ENCODE measurements at places on chromosomes 3 and 15. TPM values are rescaled to one million over a fixed set of nuclear protein-coding genes. Genes with fewer than 3 reads are reported as not detected.

DNA sequence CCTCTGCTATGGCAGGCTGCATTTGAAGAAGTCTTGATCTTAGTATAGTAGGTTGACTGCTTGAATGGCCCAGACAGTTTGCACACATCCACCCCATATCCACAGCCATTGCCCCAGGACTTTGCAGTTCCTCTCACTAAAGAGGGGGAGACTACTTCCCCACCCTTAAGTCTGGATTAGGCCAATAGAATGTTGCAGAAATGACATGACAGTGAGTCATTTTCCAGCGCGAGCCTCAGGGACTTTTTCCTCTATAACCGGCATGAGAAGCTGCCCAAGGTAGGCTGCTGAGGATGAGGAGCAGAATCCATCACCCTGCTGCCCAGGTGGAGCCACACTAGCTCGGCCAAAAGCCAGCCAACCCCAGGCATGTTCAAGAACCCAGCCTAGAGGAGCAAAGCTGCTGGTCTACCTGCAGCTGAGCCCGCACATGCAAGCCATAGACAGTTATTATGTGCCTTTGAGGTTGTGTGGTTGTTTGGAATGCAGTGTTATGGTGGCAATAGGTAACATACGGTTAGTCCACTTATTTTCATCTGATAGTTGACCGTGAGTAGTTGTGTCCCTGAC lies 113.9 kb downstream of the TLE3 start:
- no peaks in the 10 kb centered on the region for H3K4me1 ChIP-seq
- no peak overlapping the region for H3K4me3 ChIP-seq
- no peaks in the 10 kb centered on the region for H3K27me3 ChIP-seq
- no peak overlapping the region for H3K27ac ChIP-seq
- H3K36me3 ChIP-seq, result no peaks in the 10 kb centered on the region
- no peak for DNase-seq

DNA sequence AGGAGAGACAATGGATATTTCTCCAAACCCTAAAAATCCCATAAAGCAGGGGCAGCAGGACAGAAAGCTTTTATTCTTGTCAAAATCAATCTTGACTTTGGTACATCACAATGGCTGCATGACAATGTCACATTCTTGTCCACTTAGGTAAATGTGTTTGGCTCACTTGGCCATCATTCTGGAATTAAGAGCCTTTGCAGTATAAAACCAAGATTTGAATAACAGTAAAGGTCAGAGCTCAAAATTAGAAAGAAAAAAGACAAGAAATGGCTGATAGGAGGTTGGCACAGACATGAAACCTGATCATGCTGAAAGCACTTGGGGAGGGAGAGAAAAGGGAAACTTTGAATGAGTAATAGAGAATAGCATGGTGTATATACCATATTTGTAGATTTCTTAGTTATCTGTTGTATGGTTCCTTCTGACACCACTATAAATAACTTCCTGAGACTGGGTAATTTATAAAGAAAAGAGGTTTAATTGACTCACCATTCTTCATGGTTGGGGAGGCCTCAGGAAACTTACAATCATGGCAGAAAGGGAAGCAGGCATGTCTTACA lies 158.5 kb upstream of the SGO1 start:
- H3K27me3 ChIP-seq, result no peaks in the 10 kb centered on the region
- no peak for DNase-seq
- H3K36me3 ChIP-seq, result no peaks in the 10 kb centered on the region
- H3K27ac ChIP-seq, result no peak overlapping the region
- no peaks in the 10 kb centered on the region for H3K4me1 ChIP-seq

GRCh38 chr15:41499109-41499851 lies 5.6 kb downstream of the ITPKA start:
- H3K4me1 ChIP-seq, result peaks cover 38% of the 10 kb centered on the region
- H3K27me3 ChIP-seq, result peaks cover 19% of the 10 kb centered on the region
- H3K4me3 ChIP-seq, result no peak overlapping the region
- no peak for DNase-seq
- no peaks in the 10 kb centered on the region for H3K36me3 ChIP-seq

DNA sequence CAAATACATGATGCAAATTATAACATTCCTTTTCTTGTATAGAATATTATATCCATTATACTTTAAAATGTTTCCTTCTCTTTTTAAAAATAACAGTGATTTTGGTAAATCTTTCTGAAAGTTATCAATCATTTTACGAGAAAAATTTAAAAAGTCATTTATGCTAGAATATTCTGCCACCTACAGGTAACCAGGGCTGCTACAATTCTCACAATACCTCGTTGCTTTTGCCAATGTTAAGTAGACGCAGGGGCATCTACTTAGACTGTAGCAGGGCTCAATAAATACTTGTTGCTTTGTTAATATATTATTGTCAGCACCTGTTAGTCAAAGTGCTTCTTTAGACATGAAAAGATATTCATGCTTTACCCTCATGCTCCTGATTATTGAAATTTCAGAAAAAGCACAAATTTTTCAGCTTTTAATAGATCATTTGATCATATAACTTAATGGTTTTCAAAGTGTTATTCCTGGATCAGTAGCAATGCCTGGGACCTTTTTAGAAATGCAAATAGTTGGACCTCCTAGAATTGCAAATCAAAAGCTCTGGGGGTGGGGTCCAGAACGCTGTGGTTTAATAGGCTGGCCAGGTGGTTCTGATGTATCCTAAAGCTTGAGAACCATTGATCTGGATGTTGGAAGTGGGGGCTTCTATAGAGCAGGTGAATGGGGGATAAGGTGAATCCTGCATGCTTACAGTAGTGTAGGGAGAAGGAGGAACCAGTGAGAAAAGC lies 223.6 kb upstream of the PDZRN3 start:
- H3K36me3 ChIP-seq, result no peaks in the 10 kb centered on the region
- no peak overlapping the region for H3K27ac ChIP-seq
- no peaks in the 10 kb centered on the region for H3K4me1 ChIP-seq
- no peak overlapping the region for H3K4me3 ChIP-seq

GRCh38 chr15:59166601-59167265 lies 39.9 kb upstream of the LDHAL6B start:
- DNase-seq, result no peak
- H3K4me3 ChIP-seq, result no peak overlapping the region
- H3K27me3 ChIP-seq, result no peaks in the 10 kb centered on the region
- no peak overlapping the region for H3K27ac ChIP-seq
- no peaks in the 10 kb centered on the region for H3K36me3 ChIP-seq

DNA sequence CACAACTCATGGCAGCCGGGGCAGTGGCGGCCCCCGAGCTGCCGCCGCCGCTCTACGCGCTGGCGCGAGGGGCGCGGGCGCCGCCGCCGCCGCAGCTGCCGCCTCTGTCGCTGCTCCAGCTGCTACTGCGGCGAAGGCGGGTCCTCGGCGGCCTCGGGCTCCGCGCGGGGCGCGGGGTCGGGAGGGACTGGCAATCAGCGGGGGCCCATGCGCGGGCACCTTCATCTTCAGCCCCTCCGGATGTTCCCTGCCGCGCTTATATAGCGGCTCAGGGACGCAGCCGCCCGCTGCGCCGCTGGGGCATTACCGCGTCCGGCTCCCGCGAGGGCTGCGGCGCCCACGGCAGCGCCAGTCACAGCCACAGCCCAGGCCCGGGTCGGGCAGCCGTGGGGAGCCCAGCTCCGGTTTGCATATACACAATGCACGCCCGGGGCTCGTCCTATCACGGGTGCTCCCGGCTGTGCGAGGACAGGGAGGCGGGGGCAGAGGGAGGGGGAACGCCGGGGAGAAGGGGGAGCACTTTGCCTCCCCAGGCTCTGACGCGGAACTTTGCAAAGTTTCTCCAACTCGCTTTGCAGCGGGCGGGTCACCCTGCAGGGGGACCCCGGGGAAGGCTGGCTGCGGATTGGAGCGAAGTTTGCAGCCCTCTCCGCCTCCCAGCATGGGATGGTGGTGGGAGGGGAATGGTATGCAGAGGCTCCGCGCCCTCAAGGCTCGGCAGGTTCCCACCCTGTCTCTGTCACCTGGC lies at the start of gene VGLL3:
Gene VGLL3, minus strand, starts transcription at position 416 of the 748 bp plus-strand sequence. Its CDS starts 406 bp downstream, at position 10.
- H3K4me3 ChIP-seq, result no peak within 1 kb of the TSS
- no peaks in the 10 kb centered on the region for H3K36me3 ChIP-seq
- no peak for DNase-seq
- no peaks in the 10 kb centered on the region for H3K27me3 ChIP-seq

- H3K36me3 ChIP-seq, result no peaks in the 10 kb centered on the region
- H3K4me1 ChIP-seq, result no peaks in the 10 kb centered on the region
- H3K4me3 ChIP-seq, result no peak overlapping the region
- H3K27me3 ChIP-seq, result peaks cover 15% of the 10 kb centered on the region
Measured at GRCh38 chr15:66188464-66188863, 65.1 kb downstream of the MEGF11 start.

DNA sequence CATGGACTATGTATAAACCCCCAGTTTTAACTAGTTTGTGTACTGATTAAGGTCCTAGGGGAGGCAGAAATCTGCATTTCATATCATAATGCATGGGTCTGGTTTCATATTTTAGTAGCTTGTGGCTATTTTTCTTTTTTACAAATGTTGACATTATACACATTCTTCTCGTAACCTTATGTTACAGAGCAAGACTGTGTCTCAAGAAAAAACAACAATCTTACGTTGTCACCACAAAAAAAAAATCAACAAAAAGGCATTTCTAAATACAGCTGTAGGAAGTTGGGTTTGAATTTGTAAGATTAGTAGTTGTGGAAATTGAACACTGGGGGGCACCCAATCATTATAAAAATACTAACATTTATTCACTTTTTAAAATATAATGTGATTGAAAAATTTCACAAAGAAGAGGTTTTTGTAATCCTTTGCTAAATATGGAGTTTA lies 17.9 kb downstream of the SERP1 start:
- H3K36me3 ChIP-seq, result no peaks in the 10 kb centered on the region
- no peak overlapping the region for H3K27ac ChIP-seq
- no peaks in the 10 kb centered on the region for H3K4me1 ChIP-seq

GRCh38 chr3:50266017-50266416 lies 2.9 kb upstream of the SEMA3B start:
- no peaks in the 10 kb centered on the region for H3K27me3 ChIP-seq
- H3K4me3 ChIP-seq, result no peak overlapping the region
- H3K4me1 ChIP-seq, result no peaks in the 10 kb centered on the region
- H3K27ac ChIP-seq, result no peak overlapping the region
- no peak for DNase-seq

GRCh38 chr3:63818282-63819150 lies 583 bp upstream of the C3orf49 start:
- DNase-seq, result peak; percentile 41
- H3K27ac ChIP-seq, result no peak overlapping the region

GRCh38 chr3:106190296-106190695 lies 321.5 kb upstream of the CBLB start:
- peaks cover 4% of the 10 kb centered on the region for H3K4me1 ChIP-seq
- no peaks in the 10 kb centered on the region for H3K36me3 ChIP-seq
- no peak overlapping the region for H3K4me3 ChIP-seq
- no peak for DNase-seq
- no peak overlapping the region for H3K27ac ChIP-seq

DNA sequence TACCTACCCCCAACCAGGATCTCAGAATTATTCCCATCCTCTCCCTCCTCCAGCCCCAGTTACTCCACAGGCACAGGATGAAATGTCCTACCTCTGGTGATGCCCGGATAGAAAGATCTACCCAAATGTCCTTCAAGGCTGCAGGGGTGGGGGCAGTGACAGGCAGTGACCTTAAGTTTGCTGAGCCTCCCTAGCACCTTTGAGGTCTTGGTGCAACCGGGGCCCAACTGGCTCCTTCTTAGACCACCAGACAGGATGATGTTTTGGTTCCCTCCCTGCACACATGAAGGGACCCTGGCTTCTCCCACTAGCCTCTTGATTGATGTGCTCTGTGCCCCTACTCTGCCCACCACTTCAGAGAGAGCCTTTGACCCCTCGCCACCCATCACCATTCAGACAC lies 36.4 kb downstream of the EXOG start:
- H3K4me1 ChIP-seq, result no peaks in the 10 kb centered on the region
- H3K27ac ChIP-seq, result no peak overlapping the region
- no peaks in the 10 kb centered on the region for H3K27me3 ChIP-seq

DNA sequence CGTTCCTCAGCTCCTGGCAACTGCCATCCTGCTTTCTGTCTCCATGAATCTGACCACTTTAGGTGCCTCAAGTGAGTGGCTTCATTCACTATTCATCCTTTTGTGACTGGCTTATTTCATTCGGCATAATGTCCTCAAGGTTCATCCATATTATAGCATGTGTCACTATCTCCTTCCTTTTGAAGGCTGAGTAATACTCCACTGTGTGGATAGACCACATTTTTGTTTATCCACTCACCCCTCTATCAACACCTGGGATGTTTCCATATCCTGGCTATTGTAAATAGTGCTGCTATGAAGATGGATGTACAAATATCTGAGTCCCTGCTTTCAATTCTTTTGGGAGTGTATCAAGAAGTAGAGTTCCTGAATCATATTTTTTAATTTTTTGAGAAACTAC lies 98.8 kb downstream of the ADAMTS17 start:
- H3K4me1 ChIP-seq, result no peaks in the 10 kb centered on the region
- no peaks in the 10 kb centered on the region for H3K27me3 ChIP-seq
- DNase-seq, result no peak
- no peak overlapping the region for H3K27ac ChIP-seq
- H3K36me3 ChIP-seq, result no peaks in the 10 kb centered on the region
- no peak overlapping the region for H3K4me3 ChIP-seq

- no peak overlapping the region for H3K27ac ChIP-seq
- H3K36me3 ChIP-seq, result no peaks in the 10 kb centered on the region
- no peak overlapping the region for H3K4me3 ChIP-seq
- H3K4me1 ChIP-seq, result peaks cover 12% of the 10 kb centered on the region
- no peaks in the 10 kb centered on the region for H3K27me3 ChIP-seq
Measured at GRCh38 chr3:39122813-39123212, 15.3 kb downstream of the TTC21A start.

- no peak for DNase-seq
- no peak overlapping the region for H3K4me3 ChIP-seq
- no peaks in the 10 kb centered on the region for H3K4me1 ChIP-seq
- H3K36me3 ChIP-seq, result no peaks in the 10 kb centered on the region
Measured at GRCh38 chr3:82329300-82329699, 567.9 kb upstream of the GBE1 start.

DNA sequence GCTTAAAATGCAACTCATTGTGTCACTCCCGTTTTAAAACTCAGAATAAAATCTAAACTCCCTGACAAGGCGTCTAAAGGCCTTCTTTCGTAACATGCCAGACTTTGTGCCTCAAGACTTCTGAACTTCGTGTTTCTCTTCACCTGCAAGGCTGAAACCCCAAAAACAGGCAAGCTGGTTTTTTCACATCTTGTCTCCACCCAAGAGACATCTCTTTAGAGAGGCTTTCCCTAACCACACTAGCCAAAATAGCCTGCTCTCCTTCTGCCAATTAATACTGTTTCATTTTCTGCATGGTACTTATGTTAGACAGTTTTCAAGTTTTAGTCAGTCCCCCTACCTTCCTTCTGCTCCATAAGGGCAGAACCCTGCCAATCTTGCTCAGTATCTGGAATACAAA lies 41.6 kb downstream of the RAF1 start:
- peaks cover 41% of the 10 kb centered on the region for H3K4me1 ChIP-seq
- no peaks in the 10 kb centered on the region for H3K27me3 ChIP-seq
- peaks cover 9% of the 10 kb centered on the region for H3K36me3 ChIP-seq
- H3K27ac ChIP-seq, result no peak overlapping the region
- no peak overlapping the region for H3K4me3 ChIP-seq
- DNase-seq, result no peak

- peaks cover 27% of the 10 kb centered on the region for H3K4me1 ChIP-seq
- H3K27ac ChIP-seq, result peak overlapping the region; percentile 76
- no peak overlapping the region for H3K4me3 ChIP-seq
- no peak for DNase-seq
- H3K36me3 ChIP-seq, result no peaks in the 10 kb centered on the region
- no peaks in the 10 kb centered on the region for H3K27me3 ChIP-seq
Measured at GRCh38 chr15:65611888-65612615, 1.1 kb upstream of the INTS14 start.

Gene ZNF35
- 3.8 TPM for total RNA-seq

Gene RPSA
- total RNA-seq, result 1,582 TPM

Gene ISLR
- total RNA-seq, result not detected

Gene KCNMB3
- 1.7 TPM for total RNA-seq

Gene ATP6V1A
- total RNA-seq, result 26.1 TPM

Gene GNAT1
- total RNA-seq, result not detected

Gene IL17RC
- total RNA-seq, result 0.61 TPM

Gene TEX55
- not detected for total RNA-seq

Gene LYZL4
- total RNA-seq, result not detected

Gene FBXO40
- total RNA-seq, result not detected
